ENCODE measurements at places on chromosomes 2 and 18.

GRCh38 chr2:176126929-176127773 is 2.4 kb upstream of the HOXD8 start:
- peak; percentile 84 for DNase-seq

DNA sequence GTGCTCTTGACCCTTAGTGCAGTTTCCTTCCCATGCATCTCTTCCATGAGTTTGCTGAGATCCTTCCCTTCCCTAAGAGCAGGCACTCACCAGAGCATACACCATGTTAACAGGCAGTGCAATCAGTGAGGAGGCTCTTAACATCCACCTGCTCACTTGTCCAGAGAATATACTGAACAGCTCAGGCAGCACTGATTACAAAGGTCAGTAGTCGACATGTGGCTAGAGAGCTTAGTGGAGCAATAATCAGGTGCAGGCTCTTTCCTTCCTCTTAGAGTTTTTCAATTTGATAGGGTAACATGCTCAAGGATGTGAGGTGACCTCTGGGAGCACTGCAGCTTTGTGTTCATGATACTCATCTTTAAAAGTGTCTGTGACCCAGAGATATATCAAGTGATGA is 144.1 kb upstream of the SETBP1 start:
- no peak for DNase-seq

DNA sequence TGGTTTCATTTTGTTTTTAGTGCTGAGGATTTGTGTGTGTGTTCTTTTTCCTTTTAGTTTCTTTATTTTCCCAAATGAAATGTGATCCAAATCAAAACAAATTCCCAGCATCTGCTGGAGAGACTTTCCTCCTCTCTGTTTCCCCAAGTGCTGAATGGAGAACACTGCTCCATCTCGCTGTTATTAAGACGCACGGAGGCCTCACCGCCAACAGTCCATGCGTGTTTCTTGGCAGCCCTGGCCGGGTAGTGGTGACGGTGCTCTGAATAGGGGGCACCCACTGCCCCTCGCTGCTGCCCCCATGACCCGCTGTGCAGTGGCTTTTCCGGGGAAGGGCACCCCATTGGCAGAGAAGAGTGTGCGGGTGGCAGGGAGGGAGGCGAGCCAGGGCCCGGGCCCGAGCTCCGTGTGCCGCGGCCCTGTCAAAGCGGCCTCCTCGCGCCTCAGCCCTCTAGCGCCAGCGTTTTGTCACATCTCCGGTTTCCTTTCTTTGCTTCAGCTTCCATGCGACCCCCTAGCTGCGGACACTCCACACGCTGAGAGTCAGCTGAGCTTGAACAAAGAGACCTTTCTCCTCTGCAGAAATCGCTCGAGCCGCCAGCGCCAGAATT is 473.7 kb upstream of the SALL3 start:
- peak; percentile 44 for DNase-seq

- DNase-seq, result no peak
These were observed 8.6 kb downstream of the M1AP start for GRCh38 chr2:74639550-74639949.

DNA sequence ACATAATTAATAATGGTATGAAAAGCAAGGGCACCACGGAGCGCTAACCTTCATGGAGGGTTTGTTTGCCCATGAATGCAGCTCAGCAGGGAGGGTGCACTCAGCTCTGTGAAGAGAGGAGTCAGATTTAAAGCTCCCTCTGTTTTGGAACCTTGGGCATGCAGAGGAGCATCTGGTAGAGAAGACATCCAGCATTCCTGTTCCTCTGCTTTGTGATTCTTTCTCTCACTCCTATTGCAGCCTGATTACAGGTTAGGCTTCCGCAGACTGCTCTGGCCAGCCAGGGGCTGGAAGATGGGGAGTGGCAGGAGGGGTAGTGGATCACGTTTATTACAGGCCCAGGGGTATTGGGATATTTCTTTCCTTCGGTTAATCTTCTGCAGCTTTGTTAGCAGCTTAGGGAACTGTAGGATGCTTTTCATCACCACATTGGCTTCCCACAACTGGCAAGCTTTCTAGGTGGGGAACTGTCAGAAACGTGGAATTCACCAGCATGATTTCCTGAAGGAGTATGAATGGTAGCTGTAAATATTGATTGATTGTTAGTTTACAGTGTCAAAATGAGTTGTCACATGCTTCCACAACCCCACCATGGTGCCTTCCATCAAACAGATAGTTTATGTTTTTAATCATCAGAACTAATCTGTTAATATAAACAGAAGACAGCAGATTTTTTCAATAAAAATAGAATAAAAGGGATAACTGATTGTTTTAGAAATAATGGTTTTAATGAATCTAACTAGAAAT is 201.1 kb downstream of the VAPA start:
- no peak for DNase-seq

DNA sequence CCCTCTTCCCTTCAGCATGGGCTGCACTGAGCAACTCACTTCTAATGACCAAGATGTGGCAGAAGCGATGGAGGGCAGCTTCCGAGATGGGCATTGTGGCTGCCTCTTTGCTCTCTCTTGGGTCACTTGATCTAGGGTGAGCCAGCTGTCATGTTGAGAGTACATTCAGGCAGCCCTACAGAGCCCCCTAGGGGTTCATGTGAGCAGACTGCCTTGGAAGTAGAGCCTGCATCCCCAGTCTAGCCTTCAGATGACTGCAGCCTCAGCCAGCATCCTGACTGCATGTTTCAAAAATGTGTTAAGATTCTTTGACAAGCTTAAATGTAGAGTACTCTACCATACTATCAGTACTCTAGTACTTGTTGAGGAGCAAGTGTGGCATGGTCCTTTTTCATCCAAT is 143.9 kb downstream of the NCK2 start:
- DNase-seq, result no peak

GRCh38 chr2:209236377-209236776 is 187.5 kb upstream of the MAP2 start:
- DNase-seq, result no peak

DNA sequence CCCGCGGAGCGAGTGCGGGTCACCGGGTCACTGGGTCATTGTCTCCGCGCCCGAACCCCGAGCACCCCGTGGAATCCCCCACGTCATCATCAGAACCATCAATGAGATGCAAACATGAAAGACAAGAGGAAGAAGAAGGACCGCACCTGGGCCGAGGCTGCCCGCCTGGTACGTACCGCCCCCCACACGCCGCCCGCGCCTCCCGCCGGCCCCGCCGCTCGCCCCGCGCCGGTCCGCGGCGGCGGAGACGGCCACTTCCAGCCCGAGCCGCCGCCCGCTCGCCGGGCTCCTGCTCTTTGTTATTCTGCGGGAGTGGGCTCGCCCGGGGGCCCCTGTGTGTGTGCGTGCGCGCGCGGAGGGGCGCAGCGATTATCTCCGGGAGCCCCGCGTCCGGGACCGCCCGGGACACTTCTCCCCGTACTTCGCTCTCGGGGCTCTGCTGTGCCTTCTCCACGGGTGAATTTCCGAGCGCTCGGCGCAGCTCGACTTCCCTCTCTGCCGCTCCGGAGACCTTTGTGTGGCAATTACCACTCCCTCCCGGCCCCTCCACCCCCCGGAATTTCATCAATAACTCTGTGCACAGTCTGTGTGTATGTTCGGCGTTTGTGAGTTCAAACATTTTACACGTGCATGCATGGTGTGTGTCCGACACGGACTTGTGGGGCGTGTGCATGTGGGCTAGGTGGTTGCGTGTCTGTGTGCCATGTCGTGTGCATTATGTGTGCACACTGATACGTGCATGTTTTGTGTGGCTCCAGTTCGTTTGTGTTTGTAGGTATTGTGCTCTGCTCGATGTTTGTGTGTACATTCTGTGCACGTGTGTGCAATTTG is 714 bp downstream of the ASXL3 start:
- DNase-seq, result peak; percentile 49

DNA sequence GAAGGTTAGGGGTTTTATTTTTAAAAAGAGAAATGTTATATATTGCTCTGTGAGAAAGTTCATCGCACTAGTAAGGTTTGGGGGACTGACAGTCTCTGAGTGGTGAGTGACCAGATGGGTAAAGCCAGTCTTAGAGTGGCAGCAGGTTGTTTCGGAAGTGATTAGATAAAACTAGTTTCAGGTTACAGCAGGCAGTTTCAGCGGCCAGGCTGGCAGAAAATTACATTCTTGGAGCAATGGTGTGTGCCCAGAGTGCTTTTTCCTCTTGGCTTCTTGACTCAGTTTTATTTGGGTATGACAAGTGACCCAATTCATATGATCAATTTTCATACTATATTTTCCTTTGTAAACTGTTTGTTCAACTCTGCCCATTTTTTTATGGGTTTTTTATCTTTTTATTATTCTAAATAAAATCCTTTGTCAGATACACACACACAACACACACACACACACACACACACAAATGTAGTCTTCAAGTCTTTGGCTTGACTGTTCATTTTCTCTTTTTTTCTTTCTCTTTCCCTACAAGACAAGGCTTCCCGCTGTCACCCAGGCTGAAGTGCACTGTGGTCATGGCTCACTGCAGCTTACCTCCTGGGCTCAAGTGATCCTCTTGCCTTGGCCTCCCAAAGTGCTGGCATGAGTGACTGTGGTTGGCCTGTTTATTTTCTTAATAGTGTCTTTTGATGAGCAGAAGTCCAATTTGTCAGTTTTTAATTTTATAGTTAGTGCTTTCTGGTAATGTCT is 30.9 kb downstream of the RALBP1 start:
- no peak for DNase-seq

DNA sequence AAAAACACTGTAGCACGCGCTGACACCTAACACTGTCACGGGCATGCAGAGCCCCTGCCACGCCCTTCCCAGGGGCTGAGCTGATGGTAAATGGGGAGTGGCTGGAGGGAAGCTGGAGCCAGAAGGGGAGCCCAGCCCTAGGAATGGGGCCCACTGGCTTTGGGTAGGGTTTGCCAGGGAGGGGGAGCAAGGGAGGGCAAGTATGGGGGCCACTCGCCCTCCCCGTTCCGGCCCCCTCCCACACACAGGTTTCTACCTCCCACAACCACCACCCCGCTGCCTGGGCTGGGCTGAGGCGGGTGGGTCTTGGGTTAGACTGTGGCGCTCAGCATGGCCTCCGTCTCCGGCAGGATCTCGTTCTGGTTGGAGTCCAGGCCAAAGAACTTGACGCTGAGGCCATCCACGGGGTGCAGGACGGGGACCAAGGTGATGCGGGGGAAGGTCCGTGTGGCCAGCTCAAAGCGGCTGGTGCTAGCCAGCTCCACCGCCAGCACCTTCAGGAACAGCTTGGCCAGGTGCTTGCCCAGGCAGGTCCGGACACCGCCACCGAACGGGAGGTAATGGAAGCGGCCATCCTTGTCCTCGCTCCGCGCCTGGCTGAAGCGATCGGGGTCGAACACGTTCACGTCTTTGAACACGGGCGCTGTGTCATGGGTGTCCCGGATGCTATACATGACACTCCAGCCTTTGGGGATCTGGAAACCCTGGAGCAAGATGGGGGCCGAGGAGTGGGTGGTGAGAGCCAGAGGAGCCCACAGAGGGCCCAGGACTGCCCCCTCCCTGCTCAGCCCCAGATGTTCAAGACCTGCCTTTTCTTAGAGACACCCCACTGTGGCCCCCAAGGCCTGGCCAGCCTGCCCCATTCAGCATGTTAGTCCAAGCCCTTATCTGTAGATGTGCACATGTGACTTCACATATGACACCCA is 15.5 kb downstream of the CYP26B1 start:
- DNase-seq, result no peak

All from femur (tissue), 1 donor.